ELF-1 (cell line): ENCODE measurements at places on chromosomes 1 and 21.
A peak's percentile ranks its signal among the peaks of the same experiment; 100 is the strongest.

DNA sequence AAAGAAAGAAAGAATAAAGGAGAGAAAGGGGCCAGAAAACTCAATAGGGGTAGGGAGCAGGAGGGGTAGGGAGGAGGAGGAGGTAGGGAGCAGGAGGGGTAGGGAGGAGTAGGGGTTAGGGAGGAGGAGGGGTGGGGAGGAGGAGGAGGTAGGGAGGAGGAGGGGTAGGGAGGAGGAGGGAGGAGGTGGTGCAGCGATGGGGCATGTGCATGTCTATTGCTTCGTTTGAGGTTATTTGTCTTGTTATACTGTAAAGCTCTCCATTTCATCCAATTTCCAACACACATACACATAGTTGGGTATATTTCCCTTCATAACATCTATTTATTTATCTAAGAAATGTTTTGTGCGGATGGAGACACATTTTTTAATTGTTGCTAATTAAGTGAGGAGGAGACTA lies 19.7 kb downstream of the RGS1 start:
- DNase-seq = no peak

GRCh38 chr1:20137055-20137454 lies 2.1 kb upstream of the PLA2G2F start:
- DNase-seq = peak; percentile 23

GRCh38 chr1:182227864-182228547 lies 163.6 kb downstream of the GLUL start:
- DNase-seq = no peak

DNA sequence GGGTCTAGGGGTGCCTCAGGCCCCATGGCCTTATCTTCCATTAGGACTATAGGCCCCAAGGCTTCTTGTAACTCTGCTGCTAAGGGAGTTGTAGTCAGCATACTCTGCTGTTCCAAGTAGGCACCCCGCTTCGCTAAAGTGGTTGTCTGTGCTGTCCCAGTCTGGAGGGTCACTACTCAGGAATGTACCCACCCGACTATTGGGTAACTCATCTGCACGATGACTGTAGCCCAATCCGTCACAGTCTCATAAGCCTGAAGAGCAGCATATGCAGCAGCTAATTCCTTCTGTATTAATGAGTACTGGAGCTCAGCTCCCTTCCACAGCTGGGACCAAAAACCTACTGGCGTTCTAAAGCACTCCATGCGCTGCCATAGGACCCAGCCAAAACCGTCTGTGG lies 111.0 kb downstream of the GDAP2 start:
- DNase-seq = no peak

DNA sequence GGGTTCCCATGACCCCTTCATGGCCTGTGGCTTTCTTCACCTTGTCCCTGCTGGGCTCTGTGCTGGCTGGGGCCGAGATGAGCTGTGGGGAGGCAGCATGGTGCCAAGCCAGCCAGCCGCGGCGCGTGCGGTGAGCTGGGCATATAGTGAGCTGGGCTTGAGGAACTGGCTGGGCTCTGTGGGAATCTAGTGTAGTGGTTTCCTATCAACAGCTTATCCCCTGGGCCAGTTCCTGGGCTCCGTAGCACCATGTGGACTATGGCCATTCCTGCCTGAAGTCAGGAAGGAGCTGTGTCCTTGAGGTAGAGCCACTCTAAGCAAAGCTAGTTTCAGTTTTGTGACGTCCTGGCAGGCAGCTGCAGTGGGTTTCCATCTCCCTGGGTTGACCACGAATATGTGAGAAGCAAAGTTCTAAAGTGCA lies 1.8 kb downstream of the NCMAP start:
- DNase-seq = no peak

- DNase-seq = no peak
Observed at GRCh38 chr1:42723511-42723910, 16.5 kb downstream of the CLDN19 start.

- no peak for DNase-seq
Observed at GRCh38 chr1:97013941-97014340, 292.4 kb downstream of the PTBP2 start.

DNA sequence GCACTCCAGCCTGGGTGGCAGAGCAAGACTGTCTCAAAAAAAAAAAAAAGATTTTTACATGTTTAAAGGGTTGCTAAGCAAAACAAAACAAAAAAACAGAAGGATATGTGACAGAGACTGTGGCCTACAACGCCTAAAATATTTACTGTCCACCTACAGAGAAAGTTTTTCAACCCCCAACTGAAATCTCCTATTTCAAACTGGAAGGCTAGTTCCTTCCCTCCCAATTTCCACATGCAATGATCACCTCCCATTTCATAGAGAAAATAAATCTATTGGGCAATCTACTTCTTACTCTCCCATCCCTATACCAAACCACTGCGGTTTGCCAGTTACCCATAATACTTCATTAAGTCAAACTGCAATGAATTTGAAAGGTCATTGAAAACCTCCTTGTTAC lies 74.2 kb downstream of the ST3GAL3 start:
- DNase-seq = no peak

- DNase-seq = no peak
Observed at GRCh38 chr1:109474697-109475096, 8.4 kb downstream of the SYPL2 start.

- no peak for DNase-seq
Observed at GRCh38 chr1:53180226-53180625, 16.4 kb upstream of the CPT2 start.

- no peak for DNase-seq
Observed at GRCh38 chr1:183593356-183593755, 3.1 kb upstream of the NCF2 start.

DNA sequence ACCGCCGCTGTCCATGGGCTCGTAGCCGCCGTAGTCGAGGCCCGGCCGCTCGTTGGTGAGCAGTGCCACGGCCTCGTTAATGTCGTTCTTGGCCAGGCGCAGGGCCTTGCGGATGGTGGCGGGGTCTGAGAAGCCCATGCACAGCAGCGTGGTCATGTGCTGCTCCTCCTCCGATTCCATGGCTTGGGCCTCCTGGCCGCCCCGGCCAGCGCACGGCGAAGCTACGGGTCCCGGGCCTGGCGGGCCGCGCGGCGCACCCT lies 300 bp downstream of the USP24 start:
- no peak for DNase-seq

- DNase-seq = no peak
Observed at GRCh38 chr1:232562855-232563510, 67.0 kb downstream of the SIPA1L2 start.

DNA sequence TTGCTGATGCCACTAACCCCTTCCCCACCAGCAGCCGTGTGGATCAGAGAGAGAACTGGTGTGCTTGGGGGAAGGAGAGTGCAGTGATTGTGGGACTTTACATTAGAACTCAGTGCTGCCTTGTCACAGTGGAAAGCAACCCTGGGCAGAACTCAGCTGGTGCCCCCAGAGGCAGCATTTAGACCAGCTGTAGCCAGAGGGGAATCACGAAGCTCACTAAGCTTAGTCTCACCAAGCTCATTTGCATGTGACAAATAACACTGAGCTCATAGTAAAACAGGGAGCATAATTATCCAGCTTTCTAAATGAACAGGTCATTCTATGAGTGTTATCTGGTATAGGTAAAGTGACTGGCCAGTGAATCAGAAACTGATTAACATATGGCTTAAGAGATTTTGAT lies 9.8 kb upstream of the SMAP2 start:
- DNase-seq = peak; percentile 23

- DNase-seq = no peak
Observed at GRCh38 chr1:109300650-109301151, 6.1 kb downstream of the MYBPHL start.

DNA sequence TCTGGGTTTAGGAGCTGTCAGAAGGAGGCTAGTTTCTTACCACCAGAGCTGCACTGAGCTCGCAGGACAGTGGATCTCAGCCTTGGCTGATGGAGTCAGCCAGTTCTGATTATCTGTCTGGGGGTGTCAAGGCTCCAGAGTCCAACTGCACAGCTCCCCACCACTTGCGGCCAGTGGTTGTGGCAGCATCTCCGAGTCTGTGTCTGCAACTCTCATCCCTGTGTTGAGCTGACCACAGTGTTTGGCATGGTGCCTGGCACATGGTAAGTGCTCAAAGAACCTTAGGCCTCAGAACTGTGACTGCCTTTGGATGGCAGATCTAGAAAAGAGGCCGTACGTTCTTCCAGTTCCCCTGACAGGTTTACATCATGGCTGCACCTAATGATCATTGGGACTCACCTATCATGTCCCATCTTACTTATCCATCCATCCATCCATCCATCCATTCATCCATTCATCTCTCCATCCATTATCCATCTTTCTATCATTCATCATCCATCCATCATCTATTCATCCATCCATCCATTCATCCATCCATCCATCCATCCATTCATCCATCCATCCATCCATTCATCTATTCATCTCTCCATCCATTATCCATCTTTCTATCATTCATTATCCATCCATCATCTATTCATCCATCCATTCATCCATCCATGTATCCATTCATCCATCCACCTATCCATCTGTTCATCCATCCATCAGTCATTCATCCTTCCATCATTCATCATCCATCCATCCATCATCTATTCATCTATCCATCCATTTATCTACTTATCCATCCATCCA lies 114.5 kb downstream of the CRYAA start:
- DNase-seq = no peak
